ENCODE measurements at places on chromosomes 5 and 9. TPM values are rescaled to one million over a fixed set of nuclear protein-coding genes. Genes with fewer than 3 reads are reported as not detected.
A peak's percentile ranks its signal among the peaks of the same experiment; 100 is the strongest.

Gene SV2C
- total RNA-seq: 0.03 TPM

GRCh38 chr9:131181091-131181681 lies 55.8 kb downstream of the NUP214 start:
- peaks cover 44% of the 10 kb centered on the region for H3K36me3 ChIP-seq
- H3K27me3 ChIP-seq: no peaks in the 10 kb centered on the region
- no peak overlapping the region for H3K4me3 ChIP-seq
- no peak for DNase-seq
- H3K4me1 ChIP-seq: peaks cover 11% of the 10 kb centered on the region
- H3K27ac ChIP-seq: peak overlapping the region; percentile 24

DNA sequence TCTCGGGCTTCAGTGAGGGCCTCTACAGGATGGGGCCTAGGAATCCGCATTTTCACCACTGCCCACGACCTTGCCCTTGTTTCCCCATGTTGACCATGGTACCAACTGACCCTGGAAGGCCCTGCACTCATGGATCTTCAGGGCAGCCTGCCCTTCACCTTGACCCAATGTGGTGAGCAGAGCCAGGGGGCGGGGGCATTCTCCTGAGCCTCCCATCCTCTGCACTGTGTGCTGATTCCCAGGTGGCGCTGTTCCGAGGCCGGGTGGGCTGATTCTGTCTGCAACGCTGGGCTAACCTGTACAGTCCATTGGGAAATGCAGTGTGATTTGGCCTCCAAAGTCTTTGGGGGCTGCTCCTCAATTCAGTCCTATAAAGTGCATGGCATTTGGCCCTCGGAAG lies 68.7 kb downstream of the SHB start:
- DNase-seq: no peak
- H3K4me3 ChIP-seq: no peak overlapping the region
- H3K27me3 ChIP-seq: no peaks in the 10 kb centered on the region
- H3K27ac ChIP-seq: no peak overlapping the region
- H3K4me1 ChIP-seq: peaks cover 44% of the 10 kb centered on the region

GRCh38 chr9:91073049-91073810 lies 271.6 kb downstream of the SYK start:
- H3K27ac ChIP-seq: no peak overlapping the region
- DNase-seq: no peak
- peaks cover 14% of the 10 kb centered on the region for H3K4me1 ChIP-seq
- no peak overlapping the region for H3K4me3 ChIP-seq
- H3K36me3 ChIP-seq: peaks cover 10% of the 10 kb centered on the region

DNA sequence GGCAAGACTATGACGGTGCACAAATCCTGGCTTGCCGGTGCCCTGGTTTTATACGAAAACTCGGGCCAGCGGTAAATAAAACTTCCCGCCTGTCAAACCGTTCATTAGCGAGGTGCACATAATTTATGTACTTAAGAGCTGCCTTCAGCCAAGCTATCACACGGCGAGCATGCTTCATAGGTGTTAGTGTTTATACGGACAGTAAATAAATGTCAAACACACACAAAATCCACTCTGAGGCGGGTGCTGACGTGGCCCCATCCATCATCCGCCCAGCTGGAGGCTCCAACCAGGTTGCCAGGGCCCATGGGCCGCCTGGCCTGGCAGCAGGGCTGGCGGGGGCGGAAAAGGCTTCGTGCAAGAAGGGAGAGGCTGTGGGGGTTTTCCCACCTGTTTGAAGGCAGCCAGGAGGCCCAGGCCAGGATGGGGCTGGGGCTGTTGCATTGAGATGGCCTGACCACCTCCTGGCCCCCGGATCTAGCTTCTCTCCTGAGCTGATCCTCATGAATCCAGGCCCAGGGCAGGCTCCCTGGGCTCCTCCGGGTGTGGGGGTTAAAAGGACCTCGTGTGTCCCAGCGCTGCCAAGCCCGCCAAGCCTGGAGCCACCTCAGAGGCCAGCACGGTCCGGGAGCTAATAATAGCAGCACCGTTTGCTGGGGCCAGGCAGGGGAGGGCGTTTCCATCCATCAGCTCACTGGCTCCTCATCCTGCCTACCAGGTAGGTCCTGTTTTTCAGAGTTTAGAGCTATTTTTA lies 43.2 kb downstream of the BARX1 start:
- no peak overlapping the region for H3K4me3 ChIP-seq
- H3K4me1 ChIP-seq: peaks cover 2% of the 10 kb centered on the region
- no peaks in the 10 kb centered on the region for H3K36me3 ChIP-seq
- no peak overlapping the region for H3K27ac ChIP-seq
- DNase-seq: no peak
- H3K27me3 ChIP-seq: peaks cover 8% of the 10 kb centered on the region

Gene SAXO1
- total RNA-seq: 0.10 TPM

Gene PRELID2
- total RNA-seq: 1.5 TPM

GRCh38 chr9:87327575-87328125 lies 170.0 kb upstream of the DAPK1 start:
- DNase-seq: no peak
- no peak overlapping the region for H3K27ac ChIP-seq
- no peaks in the 10 kb centered on the region for H3K36me3 ChIP-seq
